ENCODE measurements at places on chromosomes 12 and 14.
A peak's percentile ranks its signal among the peaks of the same experiment; 100 is the strongest.

DNA sequence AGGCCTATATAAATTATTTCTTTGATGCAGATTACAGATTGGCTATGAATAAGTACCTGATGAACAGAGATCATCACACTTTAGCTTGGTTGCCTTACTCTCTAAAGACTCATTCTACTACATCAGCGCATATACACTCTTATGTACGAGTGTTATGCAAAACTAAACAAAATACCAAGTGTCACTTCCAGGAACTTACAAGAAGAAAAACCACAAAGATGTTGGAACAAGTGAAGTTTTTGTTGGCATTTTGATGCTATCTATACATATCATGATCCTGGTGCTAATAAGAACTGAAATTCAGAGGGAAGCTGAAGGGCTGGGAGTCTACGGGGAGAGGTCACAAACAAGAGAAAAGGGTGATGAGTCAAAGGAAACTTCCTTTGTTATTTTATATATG, 47.9 kb upstream of the CERS5 start:
- no peak for DNase-seq

- DNase-seq, result no peak
Observed at GRCh38 chr14:42378274-42378673, 771.6 kb downstream of the LRFN5 start.

- DNase-seq, result no peak
Observed at GRCh38 chr14:87251011-87251410, 742.0 kb downstream of the GALC start.

GRCh38 chr14:75422169-75422568, 5.7 kb upstream of the JDP2 start:
- no peak for DNase-seq

- no peak for DNase-seq
Observed at GRCh38 chr12:113548467-113548866, 76.8 kb upstream of the LHX5 start.

DNA sequence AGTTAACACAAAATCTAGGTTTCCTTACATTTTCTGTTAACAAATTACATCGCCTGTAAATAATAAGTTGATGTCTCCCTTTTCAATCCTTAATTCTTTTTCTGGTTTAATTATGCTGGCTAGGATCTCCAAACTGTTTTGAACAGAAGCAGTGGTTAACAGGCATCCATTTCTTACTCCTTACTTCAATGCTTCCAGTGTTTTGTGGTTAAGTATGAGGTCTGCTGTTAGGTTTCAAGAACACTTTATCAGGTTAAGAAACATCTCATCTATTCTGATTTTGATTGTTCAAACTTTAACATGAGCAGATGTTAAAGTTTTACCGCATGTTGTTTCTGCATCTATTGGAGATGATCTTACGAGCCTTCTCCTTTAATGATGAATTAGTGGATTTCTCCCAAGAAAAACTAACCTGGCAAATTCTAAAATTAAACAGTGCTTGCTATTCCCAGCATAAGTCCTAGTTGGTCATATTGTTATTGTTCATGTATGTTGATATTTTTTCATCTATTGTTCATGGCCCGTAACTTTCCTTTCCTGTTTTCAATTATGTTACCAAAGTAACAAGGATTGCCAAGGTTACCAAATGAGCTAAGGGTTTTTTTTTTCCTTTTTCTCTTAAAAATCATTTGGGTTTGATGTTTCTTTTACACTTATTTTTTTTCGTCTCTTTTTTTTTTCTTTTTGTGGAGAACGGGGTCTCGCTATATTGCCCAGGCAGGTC, 33.4 kb downstream of the POLE start:
- no peak for DNase-seq

DNA sequence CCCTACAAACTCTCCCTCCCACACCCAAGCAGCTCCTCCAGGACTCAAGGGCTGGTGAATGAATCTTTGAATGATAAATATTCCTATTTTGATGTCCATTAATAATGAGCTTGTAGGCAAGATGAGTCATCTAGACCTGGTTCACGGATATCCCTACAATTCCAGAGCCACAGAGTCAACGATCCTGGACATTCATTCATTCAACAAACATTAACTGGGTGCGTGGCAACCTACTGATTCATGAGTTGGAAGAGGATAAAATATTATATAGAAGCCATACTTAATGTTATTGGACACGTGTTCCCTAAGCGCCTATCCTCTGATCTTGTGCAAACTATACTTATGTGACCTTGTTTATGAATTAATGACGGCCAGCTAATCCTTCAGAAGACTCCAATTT, 420 bp upstream of the OTUB2 start:
- DNase-seq, result no peak

- no peak for DNase-seq
Observed at GRCh38 chr14:69004731-69005431, 25.8 kb upstream of the ACTN1 start.

- DNase-seq, result no peak
Observed at GRCh38 chr12:126830778-126831680, 1435.9 kb upstream of the TMEM132C start.

GRCh38 chr14:77498120-77498979, at the start of gene ISM2:
Gene ISM2 (minus strand): TSS chr14:77498816. CDS start chr14:77498793, 23 bp downstream.
- peak; percentile 35 for DNase-seq

DNA sequence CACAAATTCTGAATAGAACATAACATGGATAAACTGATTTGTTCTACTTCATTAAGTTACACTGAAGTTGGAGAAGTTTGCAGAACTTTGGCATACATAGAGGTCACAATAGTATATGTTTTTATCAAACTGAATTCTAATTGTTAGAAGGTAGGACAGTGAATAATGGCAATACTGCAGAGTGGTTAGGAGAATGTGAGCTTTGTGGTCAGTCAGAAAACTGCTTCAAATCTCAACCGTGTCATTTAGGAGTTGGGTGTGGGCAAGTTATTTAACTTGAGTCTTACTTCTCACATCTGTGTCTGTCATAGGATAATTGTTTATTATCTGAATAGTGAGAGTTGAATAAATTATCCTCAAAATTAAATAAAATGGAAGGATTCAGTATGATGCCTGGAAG, 374.6 kb upstream of the SYT1 start:
- no peak for DNase-seq

DNA sequence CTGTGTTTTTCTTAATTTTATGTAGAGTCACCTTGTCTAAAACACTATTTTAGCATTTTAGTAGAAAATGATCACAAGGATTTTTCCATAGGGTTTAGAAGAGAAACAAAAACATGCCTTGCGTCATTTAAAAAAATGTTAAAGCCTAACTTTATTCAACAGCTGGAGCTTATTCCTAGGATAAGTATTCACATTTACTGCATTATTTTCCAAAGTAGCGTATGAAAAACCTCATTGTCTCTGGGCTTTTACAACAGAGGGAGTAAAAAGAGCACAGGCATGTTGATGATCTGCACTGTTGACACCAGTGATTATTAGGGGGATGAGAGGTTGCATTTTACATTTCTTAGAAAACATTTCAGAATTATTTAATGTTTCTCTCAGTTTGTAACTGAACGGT, 66.1 kb downstream of the FRMD6 start:
- DNase-seq, result no peak

DNA sequence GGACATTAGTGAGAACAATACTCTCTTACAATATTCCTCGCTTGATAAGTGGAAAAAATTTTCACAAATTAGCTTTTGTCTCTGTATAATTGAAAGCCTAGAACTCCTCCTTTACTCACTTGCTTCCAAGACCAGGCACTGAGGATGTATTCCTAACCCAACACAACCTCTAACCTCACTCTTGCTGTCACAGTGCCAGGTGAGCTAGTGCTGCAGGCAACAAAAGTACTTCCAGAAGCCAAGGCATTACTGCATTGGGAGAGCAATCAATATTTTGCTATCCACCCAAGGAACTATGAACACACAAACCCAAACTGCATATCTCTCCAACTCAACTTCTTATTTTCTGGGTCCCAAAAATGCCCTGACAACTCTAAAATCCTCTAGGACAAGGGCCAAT, 1081.0 kb downstream of the VRK1 start:
- no peak for DNase-seq

GRCh38 chr12:43675048-43675904, 83.3 kb downstream of the PUS7L start:
- no peak for DNase-seq

- DNase-seq, result no peak
Observed at GRCh38 chr12:92036771-92037453, 108.7 kb downstream of the BTG1 start.

- no peak for DNase-seq
Observed at GRCh38 chr14:30015489-30015888, 87.8 kb upstream of the PRKD1 start.

GRCh38 chr12:1595690-1596347, 1.4 kb upstream of the FBXL14 start:
- no peak for DNase-seq

GRCh38 chr14:72404998-72405397, 472.8 kb downstream of the RGS6 start:
- no peak for DNase-seq

DNA sequence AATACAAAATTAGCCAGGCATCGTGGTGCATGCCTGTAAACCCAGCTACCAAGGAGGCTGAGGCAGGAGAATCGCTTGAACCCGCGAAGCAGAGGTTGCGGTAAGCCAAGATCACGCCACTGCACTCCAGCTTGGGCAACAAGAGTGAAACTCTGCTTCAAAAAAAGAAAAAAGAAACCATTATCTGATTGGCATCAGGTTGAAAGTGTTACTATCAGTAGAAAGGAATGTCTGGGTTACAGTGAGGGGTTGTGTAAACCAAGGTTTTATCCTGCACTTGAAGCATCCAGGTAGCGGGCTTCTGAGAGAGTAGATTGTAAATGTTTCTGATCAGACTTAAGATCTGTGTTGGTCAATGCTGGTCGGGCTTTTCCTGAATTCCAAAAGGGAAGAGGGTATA, 14.1 kb upstream of the OXA1L start:
- DNase-seq, result no peak

DNA sequence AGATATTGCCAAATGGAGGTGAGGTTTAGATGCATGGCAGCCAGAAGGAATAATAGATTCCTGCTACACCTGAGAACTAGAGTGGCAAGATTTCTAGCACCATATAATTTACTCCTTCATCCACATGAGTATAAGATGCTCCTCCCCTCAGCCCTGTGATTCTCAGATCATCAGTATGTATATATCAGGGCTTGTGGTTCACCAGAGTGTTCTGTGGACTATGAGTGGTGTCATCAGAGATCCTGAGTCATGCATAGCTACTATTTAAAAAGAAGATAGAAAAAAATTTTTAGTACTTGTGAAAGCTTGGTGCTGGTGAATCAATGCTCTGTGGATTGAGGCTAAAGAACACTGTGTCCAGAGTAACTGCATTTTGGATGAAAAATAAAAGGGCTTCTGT, 285.9 kb downstream of the BMP4 start:
- DNase-seq, result no peak

- no peak for DNase-seq
Observed at GRCh38 chr12:96238336-96239047, 44.3 kb downstream of the ELK3 start.

DNA sequence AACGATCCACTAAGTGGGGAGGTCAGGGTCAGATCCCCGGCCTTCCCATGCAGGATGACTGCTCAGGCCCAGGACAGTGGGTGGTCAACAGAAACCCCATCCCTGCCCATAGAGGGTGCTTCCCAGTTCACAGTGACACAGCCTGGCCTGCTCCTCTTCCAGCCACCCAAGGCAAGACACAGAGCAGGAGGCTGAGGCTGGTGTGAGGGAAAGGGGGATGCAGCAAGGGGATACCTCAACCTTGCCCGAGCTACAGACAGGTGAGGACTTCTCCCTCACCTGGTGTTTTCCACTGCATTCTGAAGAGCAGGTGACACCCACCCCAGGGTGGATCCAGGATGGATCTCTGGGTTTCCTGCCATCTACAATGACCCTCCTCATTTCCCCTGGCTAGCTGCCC, 106.7 kb downstream of the KIF26A start:
- no peak for DNase-seq

DNA sequence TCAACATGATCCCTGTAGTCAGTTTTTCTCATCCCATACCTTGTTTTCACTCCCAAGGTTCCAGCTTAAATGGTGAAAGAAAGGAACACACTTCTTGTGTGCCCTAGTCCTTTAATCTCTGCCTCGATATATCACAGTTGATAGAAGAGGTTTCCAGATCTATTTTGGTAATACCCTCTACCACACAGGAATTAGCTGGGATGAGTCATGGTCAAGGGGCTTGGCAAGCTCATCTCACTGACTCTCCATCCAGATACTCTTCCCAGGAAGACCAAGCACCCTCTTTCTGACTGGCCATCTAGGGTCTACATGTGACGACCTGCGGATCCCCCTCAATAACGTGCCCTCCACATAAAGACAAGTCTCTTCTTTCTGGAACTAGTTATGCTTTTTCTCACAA, 277.9 kb downstream of the ITPR2 start:
- DNase-seq, result no peak
